Spinal cord (tissue), 10 donors: ENCODE measurements at places on chromosomes 5 and 9.

GRCh38 chr5:151406322-151406947 lies 41.0 kb upstream of the SLC36A1 start:
- no peak for DNase-seq

DNA sequence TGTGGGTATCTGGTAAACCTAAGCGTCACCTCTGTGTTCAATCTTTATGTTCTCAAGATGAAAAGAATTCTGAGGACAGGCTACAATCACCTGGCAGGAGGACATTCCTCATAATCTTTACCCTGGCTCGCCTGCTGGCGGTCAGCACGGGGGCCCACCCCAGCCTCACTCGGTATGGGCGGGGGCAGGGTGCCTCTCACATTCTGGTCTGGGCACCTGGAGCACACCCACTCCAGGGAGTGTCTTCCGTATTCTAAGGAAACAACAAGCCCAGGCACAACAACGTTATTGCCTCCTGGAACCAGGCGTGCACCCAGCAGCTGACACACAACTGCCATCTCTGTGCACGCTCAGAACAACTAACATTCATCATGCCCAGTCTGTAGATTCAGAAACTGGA lies 179.8 kb downstream of the ROR2 start:
- DNase-seq, result no peak

- no peak for DNase-seq
Observed at GRCh38 chr9:104960662-104961061, 32.7 kb upstream of the ABCA1 start.

DNA sequence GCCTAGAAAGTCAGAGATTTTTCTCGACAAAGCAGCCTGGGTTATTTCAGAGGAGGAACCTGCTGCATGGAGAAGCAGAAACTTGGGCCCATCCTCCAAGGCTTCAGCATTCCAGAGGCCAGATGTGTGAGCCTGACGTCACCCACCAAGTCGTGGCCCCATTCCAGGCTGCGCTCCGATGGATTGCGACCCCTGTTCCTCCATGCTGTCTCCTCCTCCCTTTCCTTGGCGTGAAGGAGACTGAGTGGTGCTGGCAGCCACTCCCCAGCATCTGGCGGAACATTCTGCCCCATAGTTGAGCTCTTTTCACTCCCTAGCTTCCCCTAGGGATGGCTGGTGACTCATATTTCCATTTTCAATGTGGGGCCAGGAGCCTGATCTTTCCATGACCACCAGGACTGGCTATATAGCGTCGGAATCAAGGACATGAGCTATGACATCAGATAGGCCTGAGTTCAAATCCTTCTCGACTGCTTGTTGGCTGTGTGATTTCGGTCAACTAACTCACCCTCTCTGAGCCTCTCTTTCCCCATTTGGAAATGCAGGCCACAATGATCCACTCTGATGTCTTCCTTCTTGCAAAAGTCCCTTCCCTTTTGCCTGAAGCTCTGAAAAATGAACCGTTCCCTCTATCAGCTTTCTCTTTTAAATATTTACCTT lies 24.5 kb upstream of the DUSP1 start:
- DNase-seq, result no peak

DNA sequence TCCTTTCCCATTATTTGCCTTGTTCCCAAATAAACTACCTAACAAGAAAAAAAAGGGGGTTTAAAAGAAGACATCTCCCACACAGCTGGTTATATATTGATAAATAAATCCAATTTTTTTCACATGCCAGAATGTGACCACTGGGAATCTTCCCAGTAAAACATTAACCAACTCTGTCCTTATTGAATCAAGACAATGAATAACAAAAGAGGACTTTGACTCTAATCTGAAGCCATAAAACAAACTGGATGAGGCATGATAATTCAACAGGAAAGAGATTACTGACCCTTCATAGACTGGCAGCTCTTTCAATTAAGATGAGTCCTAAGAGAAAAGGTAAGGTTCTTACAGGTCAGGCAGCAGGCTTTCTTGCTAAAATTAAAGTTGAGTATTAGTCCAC lies 165.8 kb upstream of the CDH6 start:
- no peak for DNase-seq
